Posterior vena cava (tissue), 2 donors: ENCODE measurements at places on chromosomes 1 and 21. TPM values are rescaled to one million over a fixed set of nuclear protein-coding genes. Genes with fewer than 3 reads are reported as not detected.

The HYI gene
- total RNA-seq = 27.6 TPM

The RHOU gene
- total RNA-seq = 15.7 TPM

The RGS16 gene
- 3.1 TPM for total RNA-seq

The DCAF8 gene
- 95.5 TPM for total RNA-seq

The CYP4A11 gene
- not detected for total RNA-seq

The FCGR3B gene
- 4.5 TPM for total RNA-seq

The FCRL1 gene
- 0.29 TPM for total RNA-seq

The NCF2 gene
- 26.2 TPM for total RNA-seq

GRCh38 chr21:35617491-35617890 lies 442.8 kb downstream of the SETD4 start:
- no peak for DNase-seq

- DNase-seq = no peak
Observed at GRCh38 chr1:207311888-207312603, 9.4 kb upstream of the CD55 start.

DNA sequence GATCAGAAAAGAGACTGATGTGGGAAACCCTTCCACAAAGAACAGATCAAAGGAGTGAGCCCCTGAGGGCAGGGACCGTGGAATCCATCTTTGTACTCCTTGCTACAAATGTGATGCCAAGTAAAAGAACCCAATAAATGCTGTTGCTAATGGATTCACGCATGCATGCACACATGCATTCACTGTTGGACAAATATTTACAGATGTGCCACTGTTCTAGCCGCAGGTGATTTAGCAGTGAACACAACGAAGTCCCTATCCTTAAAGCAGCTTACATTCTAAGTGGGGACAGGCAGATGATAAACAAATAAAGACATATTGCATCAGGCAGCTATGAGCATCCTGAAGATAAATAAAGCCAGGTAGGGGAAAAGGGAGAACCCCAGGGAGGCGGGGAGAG lies 67.8 kb downstream of the ITPKB start:
- DNase-seq = no peak

DNA sequence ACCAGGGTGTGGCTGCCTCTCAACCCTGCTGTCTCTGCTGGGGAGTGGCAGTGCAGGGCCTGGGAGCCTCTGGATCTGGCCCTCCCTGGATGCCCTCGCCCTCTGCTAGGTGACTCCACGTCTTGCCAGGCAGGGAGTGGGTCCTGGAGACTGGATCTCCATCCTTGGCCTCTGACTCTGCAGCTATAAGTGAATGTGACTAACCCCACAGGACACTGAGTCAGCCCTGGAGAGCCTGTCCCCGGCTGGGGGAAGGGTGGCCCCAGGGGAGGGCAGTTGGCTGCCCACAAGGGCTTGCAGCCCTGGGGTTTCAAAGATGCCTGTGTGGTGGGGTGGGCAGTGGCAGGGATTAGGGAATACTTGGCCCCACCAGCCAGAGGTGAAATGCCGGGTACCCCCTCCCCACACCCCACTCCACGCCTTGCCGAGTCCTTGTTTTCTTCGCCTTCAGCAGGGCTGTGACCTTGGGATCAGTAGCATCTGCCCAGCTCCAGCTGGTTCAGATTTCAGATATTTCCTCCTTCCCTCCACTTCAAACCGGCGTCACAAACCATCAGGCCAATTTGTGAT lies 1.9 kb upstream of the MYBPH start:
- peak; percentile 69 for DNase-seq

DNA sequence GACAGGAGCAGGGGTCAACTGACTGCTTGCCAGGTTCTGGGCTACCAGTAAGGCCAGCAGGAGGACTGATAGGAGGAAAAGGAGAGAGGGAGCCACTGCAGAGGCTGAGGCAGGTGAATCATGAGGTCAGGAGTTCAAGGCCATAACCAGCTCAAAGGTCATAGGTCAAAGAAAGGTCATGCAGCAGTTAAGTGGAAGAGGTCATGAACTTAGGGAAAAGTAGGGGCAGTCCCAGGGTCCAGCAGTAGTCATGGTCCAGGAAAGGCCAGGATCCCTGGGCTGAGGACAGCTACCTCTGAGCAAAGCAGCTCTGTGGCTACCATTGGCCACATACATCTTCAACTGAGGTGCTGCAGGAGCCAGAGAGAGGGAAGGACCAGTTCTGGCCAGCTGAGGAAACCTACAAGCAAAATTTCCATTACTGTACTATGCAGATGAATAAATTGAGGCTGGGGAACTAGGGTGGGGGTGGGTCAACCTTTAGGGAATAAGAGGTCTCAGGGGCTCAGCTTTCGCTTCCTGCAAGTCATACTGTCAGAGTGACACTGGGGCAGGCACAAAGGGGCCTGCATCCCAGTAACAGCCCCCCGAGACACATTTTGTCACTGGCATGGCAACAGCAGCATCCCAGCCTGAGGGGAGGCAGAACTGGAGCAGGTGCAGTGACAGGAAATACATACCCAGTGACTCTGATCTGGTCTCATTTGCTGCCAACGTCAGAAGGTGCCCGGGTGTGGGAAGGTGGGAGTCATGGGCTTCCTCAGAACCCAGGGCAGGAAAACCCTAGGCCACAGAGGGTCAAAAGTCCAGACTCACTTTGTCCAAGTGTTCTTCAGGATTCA lies 5.2 kb upstream of the INPP5B start:
- DNase-seq = no peak

- peak; percentile 95 for DNase-seq
Observed at GRCh38 chr21:41121785-41122415, 46.1 kb upstream of the BACE2 start.

GRCh38 chr1:68015971-68016370 lies 34.5 kb downstream of the DIRAS3 start:
- no peak for DNase-seq

- DNase-seq = no peak
Observed at GRCh38 chr1:26814893-26815292, 11.6 kb upstream of the ZDHHC18 start.

DNA sequence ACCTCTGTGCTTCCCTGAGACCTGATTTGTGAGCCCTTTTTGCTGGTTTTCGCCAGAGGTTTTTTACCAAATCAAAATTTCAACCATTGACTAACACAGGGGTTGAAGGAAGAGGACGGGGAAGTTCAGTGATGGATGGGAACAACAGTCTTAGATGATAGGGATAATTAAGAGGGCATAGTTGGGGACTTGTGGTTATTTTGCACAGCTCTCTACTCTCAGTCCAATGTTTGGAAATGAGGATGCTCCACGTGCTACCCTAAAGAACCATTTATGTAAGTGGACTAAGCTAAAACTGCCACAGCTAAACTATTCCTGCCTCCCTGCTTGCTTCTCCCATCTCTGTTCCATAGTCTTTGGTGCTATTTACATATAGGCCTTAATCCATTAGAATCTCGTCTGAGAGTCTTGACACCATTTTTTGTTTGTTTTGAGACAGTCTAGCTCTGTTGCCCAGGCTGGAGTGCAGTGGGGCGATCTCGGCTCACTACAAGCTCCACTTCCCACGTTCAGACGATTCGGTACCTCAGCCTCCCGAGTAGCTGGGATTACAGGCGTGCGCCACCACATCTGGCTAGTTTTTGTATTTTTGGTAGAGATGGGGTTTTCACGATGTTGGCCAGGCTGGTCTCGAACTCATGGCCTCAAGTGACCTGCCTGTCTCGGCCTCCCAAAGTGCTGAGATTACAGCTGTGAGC lies 684 bp upstream of the MCL1 start:
- no peak for DNase-seq
